ENCODE measurements at places on chromosomes 7 and 10.

DNA sequence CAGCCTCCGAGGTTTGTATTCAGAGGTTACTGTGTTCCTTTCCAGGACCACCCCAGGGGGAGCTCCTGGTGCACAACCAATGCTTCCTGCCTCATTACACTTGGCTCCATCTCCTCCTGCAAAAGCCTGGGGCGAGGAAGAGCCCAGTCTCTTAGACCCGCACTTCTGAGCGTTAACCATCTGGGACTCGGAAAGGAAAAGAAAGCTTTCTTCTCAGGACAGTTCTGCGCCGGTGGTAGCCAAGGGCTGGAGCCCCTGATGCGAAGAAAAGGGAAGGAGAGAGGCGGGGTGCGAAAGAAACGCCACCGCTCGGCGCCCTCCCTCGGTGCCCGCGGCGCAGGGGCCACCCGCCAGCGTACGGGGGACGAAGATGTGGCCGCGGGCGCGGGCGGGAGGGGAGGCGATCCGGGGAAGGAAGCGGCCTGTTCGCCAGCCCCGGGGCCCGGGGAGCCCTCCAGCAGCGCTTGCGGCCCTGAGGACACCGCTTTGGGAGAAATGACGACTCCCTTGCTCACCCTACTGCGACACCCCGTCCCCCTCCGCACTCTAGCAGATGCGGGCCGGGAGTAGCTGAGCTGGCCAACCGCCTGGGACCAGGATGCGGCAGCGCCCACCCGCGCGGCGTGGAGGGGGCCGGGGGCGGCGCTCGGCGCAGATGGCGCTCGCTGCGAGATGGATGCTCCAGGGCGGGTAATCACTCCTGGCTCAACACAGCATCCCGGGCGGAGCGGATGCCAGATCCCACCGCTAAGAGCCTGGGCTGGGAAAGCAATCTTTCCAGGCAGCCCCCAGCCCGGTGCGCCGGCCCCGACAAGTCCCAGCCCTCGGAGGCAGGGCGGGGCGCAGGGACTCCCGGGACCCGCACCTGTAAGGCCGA, 1.3 kb downstream of the NRCAM start:
- peak; percentile 16 for DNase-seq

DNA sequence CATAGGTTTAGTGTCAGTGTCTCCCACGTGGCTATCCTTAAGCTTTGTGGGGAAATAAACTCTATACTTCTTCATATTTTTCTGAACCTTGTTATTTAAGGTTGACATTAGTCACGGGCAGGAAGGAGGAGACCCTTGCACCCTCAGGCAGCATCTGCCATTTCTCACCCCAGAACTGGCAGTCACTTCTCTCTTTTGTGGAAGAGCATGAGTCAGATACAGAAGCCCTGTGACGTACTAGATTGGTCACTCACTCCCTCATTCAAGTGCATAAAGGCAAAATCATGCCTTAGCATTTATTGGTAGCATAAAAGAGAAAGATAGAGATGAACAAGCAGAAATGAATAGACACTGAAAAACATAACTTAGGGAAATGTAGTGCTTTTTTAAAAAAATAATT, 206.0 kb upstream of the MDFIC start:
- DNase-seq: no peak

- DNase-seq: no peak
Observed at GRCh38 chr10:24223953-24224352, 15.0 kb downstream of the KIAA1217 start.

GRCh38 chr7:137996386-137996851, 5.5 kb downstream of the CREB3L2 start:
- DNase-seq: peak; percentile 79

GRCh38 chr10:12586741-12587140, 237.4 kb downstream of the CAMK1D start:
- DNase-seq: no peak

DNA sequence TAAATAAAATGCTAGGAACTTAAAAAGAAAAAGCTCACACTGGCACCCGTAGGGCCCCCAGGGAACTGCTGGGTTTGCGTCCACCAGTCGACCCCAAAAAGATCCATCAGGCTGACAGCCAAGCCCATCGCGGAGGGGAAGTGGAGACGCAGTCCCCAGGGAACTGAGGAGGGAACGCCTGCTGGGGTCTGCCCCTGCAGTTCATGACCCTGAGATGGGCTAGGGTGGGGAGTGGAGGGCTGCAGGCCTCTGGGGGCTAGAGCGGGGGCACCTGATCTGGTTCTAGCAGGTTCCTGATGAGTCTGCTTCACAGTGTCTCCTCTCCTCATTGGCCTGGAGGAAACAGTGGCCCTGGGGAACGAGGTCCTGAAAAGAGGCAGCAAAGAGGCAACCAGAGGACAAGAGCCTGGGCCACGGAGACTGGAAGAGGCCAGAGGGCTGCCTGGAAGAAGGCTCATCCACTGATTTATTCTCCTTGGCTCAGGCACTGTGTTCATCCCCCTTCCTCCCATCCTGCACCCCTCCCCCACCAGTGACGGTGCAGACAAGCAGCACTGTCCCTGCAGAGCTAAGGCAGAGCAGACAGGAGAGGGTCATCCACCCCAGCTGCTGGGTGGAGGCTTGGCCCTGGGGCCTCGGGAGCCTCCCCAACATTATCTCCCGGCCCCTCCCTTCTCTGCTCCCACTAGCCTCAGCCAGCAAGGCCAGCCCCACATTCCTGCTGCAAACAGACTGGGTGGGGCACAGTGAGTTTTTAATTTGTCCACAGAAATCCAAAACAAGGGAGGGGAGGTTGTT, 24.7 kb upstream of the HSPA12A start:
- DNase-seq: peak; percentile 26
